Stimulated activated CD4-positive, alpha-beta T cell treated with anti-CD3 and anti-CD28 coated beads, TNF-alpha, amount 100 ng/mL, for 24 hours (primary cell): ENCODE measurements at places on chromosomes 5 and 9.

GRCh38 chr5:145341842-145342241 lies 493.3 kb downstream of the PRELID2 start:
- DNase-seq, result no peak

DNA sequence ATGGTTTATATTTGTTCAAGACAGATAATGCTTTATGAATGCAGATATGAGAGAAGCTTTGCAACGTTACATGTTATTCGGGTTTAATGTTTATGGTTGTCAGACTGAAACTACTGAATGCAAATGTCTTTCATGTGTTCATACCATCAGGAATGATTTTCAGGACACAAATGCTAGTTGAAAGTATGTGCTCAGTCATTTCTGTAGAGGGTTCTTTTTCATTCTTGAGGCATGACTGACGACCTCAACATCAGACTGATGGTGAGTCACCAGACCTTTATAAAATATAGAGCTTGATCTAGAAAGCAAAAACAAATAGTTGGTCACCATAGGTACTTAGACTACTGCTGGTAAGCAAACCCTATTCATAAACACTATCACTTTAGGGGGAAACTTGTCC lies 287.3 kb upstream of the NUDT12 start:
- DNase-seq, result no peak

DNA sequence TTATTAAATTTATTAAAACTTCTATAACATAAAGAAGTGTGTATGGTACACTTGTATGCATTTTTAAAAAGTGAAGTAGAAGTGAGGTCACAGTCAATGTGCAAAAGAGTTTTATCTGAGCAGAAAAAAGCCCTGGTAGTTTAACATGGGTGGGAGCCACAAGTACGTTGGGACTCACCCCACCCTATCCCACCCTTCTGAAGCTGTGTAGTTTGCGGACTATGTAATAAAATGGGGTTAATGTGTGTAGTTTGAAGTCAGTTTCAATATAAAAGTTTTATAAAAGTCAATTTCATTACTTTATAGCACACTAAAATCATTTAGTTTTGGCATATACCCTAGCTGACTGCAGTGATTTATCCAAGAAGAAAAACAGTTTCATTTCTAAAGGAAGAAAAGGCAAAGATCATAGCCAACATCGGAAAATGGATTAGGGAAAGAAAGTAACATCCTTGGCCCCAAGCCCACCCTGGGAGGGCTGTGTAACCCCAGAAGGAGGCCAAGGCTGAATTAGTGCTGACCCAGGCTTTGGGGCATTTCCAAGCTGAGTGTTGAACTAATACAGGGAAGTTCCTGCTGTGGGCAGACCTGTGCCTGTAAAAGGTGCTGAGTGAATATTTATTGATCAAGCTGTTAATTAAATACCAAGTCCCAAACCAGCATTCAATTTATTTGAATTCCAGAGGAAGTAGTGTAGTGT lies 398.6 kb upstream of the ADAMTSL1 start:
- DNase-seq, result no peak

DNA sequence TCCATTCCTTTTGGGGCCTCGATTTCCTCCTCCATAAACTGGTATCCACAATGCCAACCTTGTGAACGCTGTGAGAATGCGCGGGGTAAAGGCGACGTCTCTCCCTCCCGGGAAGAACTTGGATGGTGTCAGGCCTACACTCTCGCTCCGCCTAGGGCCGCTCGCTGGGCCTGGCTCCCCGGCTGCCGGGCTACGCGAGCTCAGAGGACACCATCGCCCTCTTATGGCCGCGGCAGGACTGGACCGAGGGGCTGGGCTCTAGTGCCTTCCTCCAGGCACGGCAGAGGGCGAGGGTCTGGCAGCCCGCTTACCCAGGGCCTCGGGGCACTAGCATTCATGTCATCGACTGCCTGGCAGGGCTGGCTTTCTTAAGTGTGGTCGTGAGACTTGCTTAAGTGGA lies 1.3 kb upstream of the EXOSC2 start:
- no peak for DNase-seq

DNA sequence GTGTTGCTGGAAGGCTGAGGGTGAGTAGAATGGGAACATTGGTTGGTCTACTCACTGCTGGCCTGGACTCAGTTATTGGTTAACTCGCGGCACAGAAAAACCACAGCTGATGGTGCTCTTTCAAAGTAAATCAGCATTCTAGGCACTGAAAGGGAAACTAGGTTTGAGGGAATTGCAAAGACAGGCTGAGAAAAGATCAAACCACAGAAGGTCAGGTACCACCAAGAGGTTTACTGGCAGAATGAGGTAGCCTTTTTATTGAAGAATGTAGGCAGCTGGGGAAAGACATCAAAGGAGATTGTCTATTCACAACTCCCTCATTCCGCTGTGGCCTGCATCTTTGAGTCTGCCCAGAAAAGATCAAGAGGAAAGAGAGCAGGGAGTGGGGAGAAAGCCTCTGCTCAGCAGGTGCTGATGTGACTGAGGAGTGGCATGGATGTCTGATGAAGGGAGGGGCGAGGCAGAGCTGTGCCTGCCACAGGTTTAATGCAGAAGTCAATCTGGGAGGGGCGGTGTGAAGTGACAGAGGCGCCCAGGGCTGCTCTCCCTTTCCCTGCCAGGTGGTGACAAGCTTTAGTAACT lies 255.5 kb downstream of the MAN2A1 start:
- DNase-seq, result no peak

DNA sequence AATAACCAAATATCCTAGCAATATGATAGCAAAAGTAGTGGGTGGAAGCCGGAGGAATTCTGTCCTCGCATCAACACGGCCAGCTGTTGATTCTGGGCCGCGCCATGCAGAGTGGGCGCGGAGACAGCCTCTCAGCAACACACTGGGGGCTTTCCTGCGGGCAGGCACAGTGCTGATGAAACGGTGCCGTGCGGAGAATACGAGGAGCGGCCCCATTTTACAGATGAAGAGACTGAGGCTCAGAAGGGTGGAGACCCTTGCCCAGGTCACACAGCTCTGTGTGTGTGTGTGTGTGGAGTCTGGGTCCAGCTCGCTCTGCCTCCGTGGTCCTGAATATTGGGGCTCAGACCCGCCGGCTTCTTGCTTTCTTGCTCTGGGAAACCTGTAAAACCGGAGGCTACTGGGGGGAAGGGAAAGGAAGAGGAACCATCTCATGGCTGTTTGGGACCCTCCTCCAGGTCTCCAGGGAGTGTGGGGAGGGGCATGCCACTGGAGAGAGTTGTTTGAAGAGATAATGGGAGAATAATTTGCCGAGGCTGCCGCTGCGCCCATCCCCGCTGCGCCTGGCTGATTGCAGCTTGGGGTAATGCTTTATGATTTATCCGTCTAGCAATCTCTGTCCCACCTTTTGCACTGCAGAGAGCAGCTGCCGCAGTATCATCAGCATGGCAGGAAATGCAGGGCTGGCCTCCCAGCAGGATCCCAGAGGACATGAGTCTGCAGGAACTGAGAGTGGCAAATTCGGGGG lies 36.6 kb downstream of the NCS1 start:
- DNase-seq, result no peak

- no peak for DNase-seq
Measured at GRCh38 chr9:7601739-7602138, 197.8 kb downstream of the DMAC1 start.

DNA sequence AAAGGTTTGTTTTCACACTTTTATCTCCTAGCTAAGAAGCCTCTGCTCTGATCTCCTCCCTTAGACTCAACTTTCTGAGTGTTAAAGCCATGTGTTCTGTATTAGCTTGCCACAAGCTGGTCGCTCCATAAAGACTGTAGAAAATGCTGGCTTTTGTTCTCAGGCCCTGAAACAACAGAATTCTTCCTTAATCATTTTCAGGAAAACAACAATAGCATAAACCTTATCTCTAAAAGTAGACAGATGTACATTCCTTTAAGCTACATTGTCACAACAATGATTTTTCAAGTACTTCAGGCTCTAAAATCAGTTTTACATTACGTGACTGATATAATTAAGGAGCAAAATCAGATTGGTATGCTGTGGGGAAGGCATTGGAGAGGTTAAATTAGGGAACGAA lies 41.9 kb downstream of the VCAN start:
- DNase-seq, result no peak

DNA sequence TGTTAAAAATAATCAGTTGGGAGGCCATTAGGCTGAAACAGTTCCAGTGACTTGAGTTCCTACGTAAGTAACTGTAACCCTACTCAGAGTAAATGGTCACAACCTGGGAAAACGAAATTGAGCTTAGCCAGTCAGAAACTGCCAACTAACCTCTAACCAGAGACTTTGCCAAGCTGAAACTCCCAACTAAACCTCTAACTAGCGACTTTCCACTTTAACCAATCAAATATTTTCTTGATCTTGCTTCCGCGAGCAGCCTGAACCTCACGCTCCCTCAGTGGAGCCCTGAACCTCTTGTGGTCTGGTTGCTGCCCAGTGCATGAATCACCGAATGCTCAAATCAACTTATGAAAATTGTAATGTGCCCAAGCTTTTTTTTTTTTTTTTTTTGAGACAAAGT lies 156.2 kb downstream of the MED10 start:
- no peak for DNase-seq

GRCh38 chr9:94945197-94946144 lies 219.0 kb downstream of the AOPEP start:
- DNase-seq, result no peak

DNA sequence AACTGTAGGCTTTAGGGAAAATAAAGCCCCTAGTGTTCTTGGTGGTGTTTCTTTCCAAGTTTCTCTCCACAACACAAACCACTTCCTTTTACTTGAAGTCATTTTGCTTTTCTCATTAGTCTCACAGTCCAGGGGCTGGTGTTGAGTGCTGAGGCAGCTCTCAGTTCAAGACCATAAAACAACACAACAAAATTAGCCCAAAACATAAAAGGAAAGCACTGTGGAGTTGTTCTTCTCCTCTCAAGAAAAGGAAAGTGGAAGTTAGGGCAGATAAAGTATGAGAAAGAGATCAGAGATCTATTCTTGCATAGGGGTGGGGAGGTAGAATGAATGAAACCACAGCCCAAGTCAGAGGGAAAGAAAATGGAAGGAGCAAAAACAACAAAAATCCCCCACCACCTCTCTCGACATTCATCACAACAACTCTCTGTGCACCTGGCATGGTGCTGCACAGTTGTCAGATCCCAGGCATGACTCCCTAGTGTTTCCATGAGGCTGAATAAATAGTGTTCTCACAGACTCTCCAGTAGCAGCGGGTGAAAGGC lies 569.9 kb downstream of the RAB3C start:
- DNase-seq, result no peak

GRCh38 chr5:157598350-157598936 lies 22.9 kb upstream of the ADAM19 start:
- no peak for DNase-seq

- DNase-seq, result no peak
Measured at GRCh38 chr5:115389799-115390382, 93.4 kb upstream of the CCDC112 start.

GRCh38 chr5:110027527-110028322 lies 338.0 kb downstream of the MAN2A1 start:
- no peak for DNase-seq

DNA sequence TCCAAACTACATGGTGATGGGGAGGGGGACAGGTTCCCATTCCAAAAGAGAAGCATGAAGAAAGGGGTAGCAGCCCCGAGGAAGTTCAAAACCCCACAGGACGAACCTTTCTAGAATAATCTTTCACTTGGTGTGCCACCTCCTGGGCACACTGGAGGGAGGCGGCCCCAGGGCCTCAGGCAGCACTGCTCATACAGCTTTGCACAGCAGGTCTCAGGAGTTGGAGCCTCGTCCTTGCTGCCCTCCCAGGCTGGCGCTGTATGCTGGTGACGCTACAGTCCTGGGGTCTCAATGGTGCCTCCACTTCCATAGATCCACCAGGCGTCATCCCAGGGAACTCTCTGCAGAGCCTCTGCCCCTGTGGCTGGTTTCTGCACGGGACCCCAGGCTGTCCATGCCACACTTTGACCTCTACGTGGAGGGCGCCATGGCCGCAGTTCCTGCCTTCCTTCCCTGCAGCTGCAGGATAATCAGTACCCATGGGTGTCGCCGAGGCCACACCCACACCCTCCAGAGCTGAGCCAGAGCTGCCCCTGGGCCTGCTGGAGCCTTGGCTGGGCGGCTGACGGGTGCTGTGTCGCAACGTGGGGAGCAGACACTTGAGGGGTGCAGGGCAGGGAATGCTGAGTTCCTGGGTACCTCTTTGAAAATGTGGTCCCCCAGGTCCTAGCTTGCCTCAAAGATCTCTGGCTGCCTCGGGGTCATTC lies 95.3 kb downstream of the COL5A1 start:
- DNase-seq, result no peak

DNA sequence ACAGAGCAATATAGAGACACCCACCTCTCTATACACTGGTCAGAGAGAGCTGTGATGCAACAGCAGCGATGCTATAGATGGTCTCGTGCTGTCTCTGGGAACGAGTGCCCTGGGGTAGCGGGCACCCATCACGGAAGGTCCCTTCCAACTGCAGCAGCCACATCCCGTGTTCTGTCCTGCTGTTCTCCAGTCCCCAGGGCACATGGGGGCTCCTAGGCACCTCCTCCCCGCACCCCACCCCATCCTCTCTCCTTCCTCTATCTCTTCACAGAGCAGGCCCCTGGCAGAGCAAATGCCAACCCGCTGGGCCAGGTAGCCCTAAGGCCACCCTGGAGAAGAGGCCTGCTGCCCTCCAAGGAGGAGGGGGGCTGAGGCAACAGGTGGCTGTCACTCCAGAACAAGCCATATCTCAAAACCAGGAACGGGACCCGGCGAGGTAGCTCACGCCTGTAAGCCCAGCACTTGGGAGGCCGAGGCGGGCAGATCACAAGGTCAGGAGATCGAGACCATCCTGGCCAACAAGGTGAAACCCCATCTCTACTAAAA lies 8.2 kb downstream of the FIBCD1 start:
- no peak for DNase-seq

GRCh38 chr5:43370352-43370751 lies 41.8 kb downstream of the CCL28 start:
- no peak for DNase-seq

GRCh38 chr9:115717711-115718173 lies 435.8 kb upstream of the PAPPA start:
- DNase-seq, result no peak

GRCh38 chr9:34430843-34431437 lies 27.4 kb downstream of the FAM219A start:
- no peak for DNase-seq

DNA sequence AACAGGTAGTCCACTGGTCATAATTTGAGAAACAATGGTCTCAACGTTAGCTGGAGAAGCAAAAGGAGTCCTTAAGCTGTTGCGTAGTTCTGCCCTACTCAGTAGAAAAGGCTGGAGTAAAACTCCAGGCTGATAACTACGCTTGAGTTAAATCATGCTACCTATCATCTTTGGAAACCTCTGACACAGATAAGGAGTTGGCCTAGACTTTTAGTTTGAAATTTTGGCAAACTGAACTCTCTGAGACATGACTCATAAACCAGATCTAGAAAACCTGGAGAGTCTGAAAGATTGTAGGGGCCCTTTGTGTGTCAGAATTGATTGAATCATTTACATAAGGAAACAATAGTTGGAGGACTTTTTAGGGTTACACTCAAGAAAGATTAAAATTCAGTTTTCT lies 26.3 kb downstream of the NMUR2 start:
- no peak for DNase-seq

- no peak for DNase-seq
Measured at GRCh38 chr5:106408141-106408540, 1262.6 kb downstream of the EFNA5 start.
